ENCODE measurements at places on chromosomes 7 and 10.

DNA sequence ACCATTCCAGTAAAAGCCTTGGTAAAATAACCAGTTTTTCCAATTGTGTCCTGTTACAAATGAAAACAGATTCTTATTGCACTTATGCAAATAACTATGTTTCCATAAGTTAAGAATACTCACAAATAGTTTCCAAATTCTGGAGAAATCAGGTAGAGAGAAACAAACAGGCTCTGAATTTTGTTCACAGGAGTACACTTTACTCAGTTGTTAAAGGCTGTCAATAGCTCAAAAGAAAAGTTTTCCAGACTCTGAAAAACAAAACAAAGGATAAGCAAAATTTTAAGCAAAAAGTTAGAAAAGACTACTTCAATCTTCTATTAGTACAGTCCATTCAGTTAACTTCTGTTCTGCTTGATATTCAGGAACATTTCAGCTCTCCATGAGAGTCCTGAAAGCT, 32.8 kb upstream of the ZNF365 start:
- no peak for DNase-seq

GRCh38 chr10:36448760-36449691, 676.4 kb upstream of the ANKRD30A start:
- DNase-seq, result no peak

- DNase-seq, result no peak
Observed at GRCh38 chr10:34732926-34733325, 82.2 kb downstream of the PARD3 start.

DNA sequence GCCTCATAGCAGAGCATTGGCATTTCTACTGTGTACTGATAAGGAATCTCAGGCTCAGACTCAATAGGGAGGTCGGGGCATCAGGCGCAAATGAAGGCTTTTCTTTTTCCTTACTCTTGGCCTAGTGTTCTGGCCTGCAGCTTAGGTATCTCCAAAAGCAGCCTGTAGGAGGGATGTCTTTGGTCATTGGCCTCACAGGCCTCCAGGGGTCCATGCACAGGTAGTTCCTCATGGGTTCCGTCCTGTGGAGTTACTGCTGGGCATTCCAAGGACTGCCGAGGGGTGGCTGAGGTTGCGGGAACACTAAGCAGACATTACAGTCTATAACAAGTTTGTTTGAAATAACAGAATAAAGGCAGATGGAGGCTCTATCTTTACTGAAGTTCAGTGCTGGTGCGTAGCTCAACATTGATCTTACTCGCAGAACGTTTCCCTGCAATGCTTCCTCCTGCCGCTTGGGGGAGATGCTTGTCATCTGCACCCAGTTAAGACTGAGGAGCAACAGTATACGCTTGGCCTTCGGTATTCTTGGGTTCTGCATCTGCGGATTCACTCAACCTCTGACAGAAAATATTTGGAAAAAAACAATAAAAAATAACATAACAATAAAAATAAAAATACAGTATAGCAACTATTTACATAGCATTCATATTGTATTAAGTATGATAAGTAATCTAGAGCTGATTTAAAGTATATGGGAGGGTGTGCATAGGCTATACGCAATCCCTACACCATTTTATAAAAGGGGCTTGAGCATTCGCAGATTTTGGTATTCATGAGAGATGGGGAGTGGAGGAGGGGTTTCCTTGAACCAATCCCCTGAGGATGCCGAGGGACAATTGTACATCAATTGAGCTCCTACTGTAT, 58.9 kb downstream of the SH2D4B start:
- no peak for DNase-seq

- DNase-seq, result no peak
Observed at GRCh38 chr10:86169506-86170254, 196.9 kb downstream of the GRID1 start.

DNA sequence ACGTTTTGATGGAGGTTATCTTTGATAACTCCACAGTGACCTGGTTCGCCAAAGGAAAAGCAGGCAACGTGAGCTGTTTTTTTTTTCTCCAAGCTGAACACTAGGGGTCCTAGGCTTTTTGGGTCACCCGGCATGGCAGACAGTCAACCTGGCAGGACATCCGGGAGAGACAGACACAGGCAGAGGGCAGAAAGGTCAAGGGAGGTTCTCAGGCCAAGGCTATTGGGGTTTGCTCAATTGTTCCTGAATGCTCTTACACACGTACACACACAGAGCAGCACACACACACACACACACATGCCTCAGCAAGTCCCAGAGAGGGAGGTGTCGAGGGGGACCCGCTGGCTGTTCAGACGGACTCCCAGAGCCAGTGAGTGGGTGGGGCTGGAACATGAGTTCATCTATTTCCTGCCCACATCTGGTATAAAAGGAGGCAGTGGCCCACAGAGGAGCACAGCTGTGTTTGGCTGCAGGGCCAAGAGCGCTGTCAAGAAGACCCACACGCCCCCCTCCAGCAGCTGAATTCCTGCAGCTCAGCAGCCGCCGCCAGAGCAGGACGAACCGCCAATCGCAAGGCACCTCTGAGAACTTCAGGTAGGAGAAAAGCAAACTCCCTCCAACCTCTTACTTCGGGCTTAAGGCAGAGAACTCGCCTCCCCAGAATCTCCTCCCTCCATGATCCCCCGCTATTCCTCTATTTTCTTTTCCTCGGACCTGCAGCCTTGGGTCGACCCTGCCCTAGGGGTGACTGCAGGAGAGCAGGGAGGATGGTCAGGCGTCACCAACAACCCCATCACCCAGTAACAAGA, at the start of gene SERPINE1:
SERPINE1 (plus strand) TSS at position 454 of the 809 bp plus-strand sequence. CDS start 1,290 bp downstream, outside the sequence.
- DNase-seq, result peak; percentile 88

- DNase-seq, result no peak
Observed at GRCh38 chr10:35924759-35925158, 282.7 kb upstream of the FZD8 start.

GRCh38 chr10:43049081-43049551, 27.8 kb upstream of the RET start:
- DNase-seq, result peak; percentile 10

GRCh38 chr7:142482891-142483658, 225.2 kb upstream of the PRSS58 start:
- DNase-seq, result no peak

GRCh38 chr10:80409121-80409520, 770 bp downstream of the PRXL2A start:
- no peak for DNase-seq

GRCh38 chr7:259751-260405, 30.1 kb upstream of the FOXL3 start:
- no peak for DNase-seq

DNA sequence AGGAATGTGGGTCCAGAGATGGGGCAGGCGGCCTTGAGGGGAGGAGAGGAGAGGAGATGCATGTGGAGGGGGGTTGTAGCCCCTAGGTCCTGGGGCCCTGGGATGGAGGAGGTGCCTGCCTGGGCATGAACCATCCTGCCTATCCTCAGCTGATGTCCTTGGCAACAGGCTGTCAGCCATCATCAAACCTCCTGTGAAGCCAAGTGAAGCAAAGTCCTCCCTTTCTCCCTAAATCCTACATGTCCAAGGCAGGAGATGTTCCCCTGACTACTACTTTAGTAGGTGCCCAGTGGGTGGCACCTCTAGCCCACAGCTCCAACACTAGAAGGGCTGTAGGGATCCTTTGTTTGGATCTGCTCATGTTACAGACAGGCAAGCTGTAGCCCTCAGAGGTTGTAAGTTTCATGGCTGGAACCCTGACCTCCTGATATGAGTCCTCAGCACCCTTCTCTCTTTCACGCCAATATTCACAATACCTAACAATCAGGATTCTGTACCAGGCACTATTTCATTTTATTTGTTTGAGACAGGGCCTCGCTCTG, 66.6 kb upstream of the SYPL1 start:
- DNase-seq, result no peak

DNA sequence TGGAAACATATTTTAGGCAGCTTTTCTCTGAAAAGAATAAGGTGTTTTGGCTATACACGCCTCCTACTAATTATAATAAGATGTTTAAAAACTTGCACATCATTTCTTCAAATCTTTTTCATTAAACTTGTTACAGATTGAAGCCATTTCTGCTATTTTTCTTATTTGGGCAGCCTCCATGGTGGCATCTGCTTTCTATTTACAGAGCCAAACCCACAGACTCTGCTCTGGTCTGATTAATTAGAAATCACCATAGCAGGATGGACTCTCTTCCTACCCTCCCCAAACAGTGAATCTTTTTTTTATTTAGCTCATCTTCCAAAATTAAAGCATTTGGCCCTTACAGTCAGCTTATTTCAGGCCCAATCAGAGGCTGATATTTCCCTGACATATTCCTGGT, 85.7 kb upstream of the AOAH start:
- DNase-seq, result no peak

- DNase-seq, result no peak
Observed at GRCh38 chr10:122089311-122090017, 100.5 kb downstream of the TACC2 start.

DNA sequence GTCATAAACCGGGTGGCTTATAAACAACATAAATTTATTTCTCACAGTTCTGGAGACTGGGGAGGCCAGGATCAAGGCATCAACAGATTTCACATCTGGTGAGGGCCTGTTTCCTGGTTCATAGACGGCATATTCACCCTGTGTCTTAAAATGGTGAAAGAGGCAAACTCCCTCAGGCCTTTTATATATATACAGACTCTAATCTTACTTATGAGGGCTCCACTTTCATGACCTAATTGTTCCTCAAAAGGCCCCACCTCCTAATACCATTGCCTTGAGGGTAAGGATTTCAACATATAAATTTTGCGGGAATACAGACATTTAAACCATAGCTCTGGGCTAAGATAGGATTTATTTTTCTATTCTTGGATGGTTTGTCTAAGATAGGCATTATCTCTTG, 187.2 kb downstream of the PPP1R3A start:
- no peak for DNase-seq

DNA sequence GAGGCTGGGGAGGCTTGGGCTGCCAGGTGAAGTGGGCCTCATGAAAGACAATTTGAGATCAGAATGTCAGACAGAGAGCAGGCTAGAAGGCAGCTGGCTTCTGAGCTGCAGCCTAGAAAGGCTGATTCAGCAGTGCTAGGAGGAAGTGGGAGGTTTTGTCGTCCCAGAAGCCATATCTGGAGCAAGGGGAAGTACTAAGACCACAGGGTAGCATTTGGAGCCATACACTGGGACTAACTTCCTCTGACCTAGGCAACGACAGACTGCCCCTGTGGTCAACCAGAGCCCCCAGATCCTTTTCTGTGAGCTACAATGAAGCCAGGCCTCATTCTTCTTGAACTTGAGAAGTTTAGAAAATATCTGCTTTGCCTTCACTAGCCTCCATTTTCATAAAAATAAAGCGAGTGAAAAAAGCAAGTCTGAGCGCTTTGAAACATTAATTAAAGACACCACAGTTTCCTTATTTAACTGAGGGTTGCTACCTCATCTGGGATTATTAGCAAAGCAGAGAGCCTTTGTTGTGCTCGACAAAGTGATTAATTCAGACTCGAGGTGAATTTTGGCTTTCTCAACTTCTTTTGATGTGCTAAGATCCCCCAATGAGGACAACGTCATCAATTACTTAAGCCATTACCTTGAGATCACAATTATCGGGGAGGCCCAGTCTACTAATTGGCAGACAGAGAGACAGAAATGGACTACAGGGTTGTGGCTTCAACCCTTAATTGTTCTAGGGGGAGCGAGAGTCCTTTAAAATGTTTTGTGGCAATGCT, 26.6 kb downstream of the TBXAS1 start:
- DNase-seq, result no peak

GRCh38 chr7:33593611-33594010, 311.7 kb upstream of the BMPER start:
- no peak for DNase-seq

DNA sequence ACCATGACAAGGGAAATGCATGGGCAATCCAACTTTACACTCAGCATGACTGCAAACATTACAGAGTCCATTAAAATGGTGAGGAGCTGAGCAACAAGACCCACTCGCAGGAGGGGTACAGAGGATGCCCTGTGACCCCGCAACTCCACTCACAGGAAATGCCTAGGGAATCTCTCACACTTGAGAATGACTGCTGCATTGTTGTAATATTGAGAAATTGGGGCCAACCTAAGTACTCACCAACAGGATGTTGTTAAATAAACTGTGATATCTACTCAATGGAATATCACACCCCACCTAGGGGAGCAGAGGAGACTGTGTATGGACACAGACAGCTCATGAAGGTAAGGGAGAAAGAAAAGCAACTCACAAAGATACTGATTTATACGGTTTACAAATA, 53.4 kb upstream of the CAMK2B start:
- no peak for DNase-seq

DNA sequence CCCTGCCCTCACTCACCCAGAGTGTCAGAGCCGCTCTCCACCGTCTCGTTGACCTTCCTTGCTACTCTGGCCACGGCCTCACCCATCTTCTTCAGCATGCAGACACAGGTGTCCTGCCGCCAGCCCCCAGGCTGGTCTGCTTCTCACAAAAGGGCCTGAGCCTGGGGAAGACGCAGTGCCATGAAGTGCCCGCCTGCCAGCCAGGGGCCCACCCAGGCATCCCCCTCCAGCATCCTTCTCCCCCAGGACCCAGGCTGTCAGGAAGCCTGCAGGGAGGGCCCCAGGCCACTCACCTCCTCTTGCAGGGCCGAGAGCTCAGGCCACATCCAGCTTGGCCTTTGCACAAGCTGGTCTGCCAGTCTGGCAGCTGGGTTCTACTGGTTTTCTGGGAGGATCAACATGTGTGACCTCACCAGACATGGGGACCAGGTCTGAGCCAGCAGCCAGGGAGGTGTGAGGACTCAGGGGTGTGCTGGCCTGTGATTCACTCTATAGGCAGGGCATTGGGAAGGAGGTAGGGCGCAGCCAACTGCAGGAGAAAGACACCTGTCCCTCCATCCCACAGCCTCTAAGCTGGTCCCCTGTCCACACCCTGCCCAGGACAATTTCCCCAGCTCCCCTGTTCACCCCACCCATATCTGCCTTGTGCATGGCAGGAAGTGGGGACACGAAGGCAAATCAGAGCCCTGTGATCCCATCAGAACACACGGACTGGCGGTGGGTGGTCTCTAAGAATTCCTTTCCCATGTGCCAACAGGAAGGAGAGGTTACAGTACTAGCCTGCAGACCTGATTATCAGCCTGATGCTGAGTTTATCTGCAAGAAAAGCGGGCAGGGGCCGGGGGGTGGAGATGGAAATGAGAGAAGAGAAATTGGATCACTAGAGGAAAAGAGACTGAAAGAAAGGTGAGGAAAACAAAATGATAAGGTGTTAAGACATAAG, 5.7 kb downstream of the LRRC20 start:
- DNase-seq, result no peak

DNA sequence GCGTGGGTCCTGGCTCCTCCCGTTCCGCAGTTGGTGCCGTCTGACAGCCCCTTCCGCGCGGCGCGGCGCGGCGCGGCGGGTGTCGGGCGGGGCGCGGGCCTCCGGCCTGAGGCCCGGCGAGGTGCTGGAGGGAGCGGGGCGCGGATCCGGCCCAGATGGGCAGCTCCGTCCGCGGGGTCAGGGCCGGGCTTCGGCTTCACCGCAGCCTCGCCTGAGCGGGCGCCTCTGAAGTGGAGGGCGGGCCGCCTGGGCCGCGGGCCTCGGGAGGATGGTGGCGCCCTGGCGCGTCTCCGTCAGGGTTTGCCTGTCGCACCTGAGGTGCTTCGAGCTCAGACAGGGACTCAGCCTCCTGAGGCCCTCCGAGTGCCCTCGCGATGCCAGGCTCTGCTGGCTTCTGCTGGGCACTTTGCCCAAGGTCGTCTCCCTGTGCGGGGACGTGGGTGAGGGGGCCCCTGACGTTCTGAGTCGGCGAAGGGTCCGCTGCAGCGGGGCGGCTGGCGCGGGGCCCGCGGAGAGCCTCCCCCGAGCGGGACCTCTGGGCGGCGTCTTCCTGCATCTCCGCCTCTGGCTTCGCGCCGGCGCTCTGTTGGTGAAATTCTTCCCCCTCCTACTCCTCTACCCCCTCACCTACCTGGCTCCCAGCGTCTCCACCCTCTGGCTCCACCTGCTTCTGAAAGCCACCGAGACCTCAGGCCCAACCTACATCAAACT, 473 bp downstream of the ADCK2 start:
- peak; percentile 48 for DNase-seq
